Cardiac muscle cell (in vitro differentiated cells and primary cell): ENCODE measurements at places on chromosomes 4 and X. TPM values are rescaled to one million over a fixed set of nuclear protein-coding genes. Genes with fewer than 3 reads are reported as not detected.

Gene RTL9
- polyA plus RNA-seq: 0.39 and 0.88 TPM in 2 replicates

Gene MAOB
- polyA plus RNA-seq: 2.6 and 6.3 TPM in 2 replicates

Gene PPP4R3C
- not detected in 2 replicates for polyA plus RNA-seq

Gene LDB2
- 10.4 and 13.9 TPM in 2 replicates for polyA plus RNA-seq

Gene LRBA
- polyA plus RNA-seq: 17.7 and 21.3 TPM in 2 replicates

Gene PROM1
- polyA plus RNA-seq: 1.3 and 2.0 TPM in 2 replicates

Gene SLITRK4
- polyA plus RNA-seq: 2.0 and 8.5 TPM in 2 replicates

Gene XKRX
- 0.89 and 1.1 TPM in 2 replicates for polyA plus RNA-seq

Gene PSAPL1
- polyA plus RNA-seq: 3.5 and 5.9 TPM in 2 replicates

Gene CSAG1
- polyA plus RNA-seq: not detected in 2 replicates

Gene STATH
- polyA plus RNA-seq: 1.9 TPM in 1 of 2 replicates, not detected in the other

Gene GPR50
- polyA plus RNA-seq: 0.24 TPM in 1 of 2 replicates, not detected in the other

Gene SERTM2
- 11.9 and 12.7 TPM in 2 replicates for polyA plus RNA-seq

Gene COX7B2
- polyA plus RNA-seq: not detected in 2 replicates

Gene CCDC160
- polyA plus RNA-seq: 19.0 and 22.1 TPM in 2 replicates

Gene SMIM9
- not detected in 2 replicates for polyA plus RNA-seq

Gene NOX1
- polyA plus RNA-seq: 6.4 and 6.7 TPM in 2 replicates

Gene PCSK1N
- 5.4 and 8.7 TPM in 2 replicates for polyA plus RNA-seq

Gene KIAA1210
- polyA plus RNA-seq: not detected in 2 replicates

Gene FAM184B
- 0.10 TPM in 1 of 2 replicates, not detected in the other for polyA plus RNA-seq

Gene APELA
- 4.2 and 5.8 TPM in 2 replicates for polyA plus RNA-seq

Gene PASD1
- polyA plus RNA-seq: 0.13 TPM in 1 of 2 replicates, not detected in the other

Gene ARHGAP4
- 16.5 and 30.1 TPM in 2 replicates for polyA plus RNA-seq

Gene FGFR3
- 39.2 and 40.9 TPM in 2 replicates for polyA plus RNA-seq

Gene ATRX
- 76.0 and 85.6 TPM in 2 replicates for polyA plus RNA-seq

Gene NRK
- 0.10 TPM in 1 of 2 replicates, not detected in the other for polyA plus RNA-seq

Gene EXOC1L
- 0.16 TPM in 1 of 2 replicates, not detected in the other for polyA plus RNA-seq

Gene MAGED4
- 25.0 and 29.7 TPM in 2 replicates for polyA plus RNA-seq

Gene NSUN7
- polyA plus RNA-seq: 3.4 and 12.4 TPM in 2 replicates

Gene SSX4
- not detected in 2 replicates for polyA plus RNA-seq
